ENCODE measurements at places on chromosomes 7 and 10.

GRCh38 chr10:49398000-49398861 is 2.3 kb upstream of the DRGX start:
- no peak overlapping the region for H3K4me3 ChIP-seq
- DNase-seq = no peak
- H3K27ac ChIP-seq = no peak overlapping the region
- H3K27me3 ChIP-seq = peaks cover 6% of the 10 kb centered on the region

- no peaks in the 10 kb centered on the region for H3K36me3 ChIP-seq
- no peaks in the 10 kb centered on the region for H3K4me1 ChIP-seq
- DNase-seq = no peak
- H3K4me3 ChIP-seq = no peak overlapping the region
Observed at GRCh38 chr10:19200211-19200610, 151.6 kb downstream of the MALRD1 start.

GRCh38 chr10:43959364-43960134 is 310.9 kb upstream of the ZNF32 start:
- no peaks in the 10 kb centered on the region for H3K36me3 ChIP-seq
- H3K4me1 ChIP-seq = no peaks in the 10 kb centered on the region
- no peak overlapping the region for H3K27ac ChIP-seq
- no peak overlapping the region for H3K4me3 ChIP-seq
- no peaks in the 10 kb centered on the region for H3K27me3 ChIP-seq
- DNase-seq = no peak

DNA sequence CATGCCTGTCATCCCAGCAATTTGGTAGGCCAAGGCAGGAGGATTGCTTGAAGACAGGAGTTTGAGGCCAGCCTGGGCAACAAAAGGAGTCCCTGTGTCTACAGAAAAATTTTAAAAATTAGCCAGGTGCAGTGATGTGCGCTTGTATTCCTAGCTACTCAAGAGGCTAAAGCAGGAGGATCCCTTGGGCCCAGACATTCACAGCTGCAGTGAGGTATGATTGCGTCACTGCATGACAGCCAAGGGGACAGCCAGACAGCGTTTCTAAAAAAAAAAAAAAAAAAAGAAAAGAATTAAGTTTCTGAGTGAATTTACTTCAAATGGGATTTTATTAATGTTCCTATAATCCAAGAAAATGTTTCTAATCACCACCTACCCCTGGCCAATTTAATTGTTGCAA is 87.4 kb upstream of the RNF148 start:
- H3K27ac ChIP-seq = no peak overlapping the region
- no peaks in the 10 kb centered on the region for H3K4me1 ChIP-seq
- 0 out of 2 replicates have a peak, but pooled peaks cover 2% of the 10 kb centered on the region for H3K36me3 ChIP-seq
- no peak for DNase-seq
- H3K4me3 ChIP-seq = no peak overlapping the region

DNA sequence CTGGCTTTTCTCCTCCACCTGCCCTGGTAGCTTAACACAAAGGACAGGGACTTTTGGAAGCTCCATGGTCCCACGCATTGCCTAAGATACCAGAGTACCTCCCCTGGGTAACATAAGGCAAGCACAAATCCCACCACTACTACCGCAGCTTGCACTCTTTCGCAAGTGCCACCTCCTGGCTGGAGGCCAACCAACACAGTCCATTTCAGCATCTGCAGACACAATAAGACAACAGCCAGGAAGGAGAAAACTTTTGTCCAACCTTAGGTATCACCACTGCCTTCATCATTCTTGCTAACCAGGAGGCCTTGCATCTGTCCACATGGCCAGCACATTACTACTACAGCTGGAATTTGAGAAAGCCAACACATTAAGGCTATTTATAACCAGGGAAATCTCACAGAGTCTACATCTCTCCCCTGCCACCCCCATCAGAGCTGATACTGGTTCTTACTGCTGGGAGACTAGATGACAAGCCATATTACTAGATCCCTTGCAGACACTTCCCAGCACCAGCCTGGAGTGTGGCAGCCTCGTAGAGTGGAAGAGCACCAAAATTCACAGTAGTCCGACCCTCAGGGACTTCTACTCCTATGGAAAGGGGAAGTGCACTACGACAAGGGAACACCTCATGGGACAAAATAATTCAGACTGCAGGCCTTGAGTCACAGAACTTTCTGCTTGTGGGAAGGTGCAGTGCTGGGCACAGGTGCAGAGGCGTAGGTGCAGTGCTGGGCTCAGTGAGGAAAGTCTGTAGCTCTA is 39.8 kb upstream of the CDK13 start:
- H3K27me3 ChIP-seq = no peaks in the 10 kb centered on the region
- no peak for DNase-seq
- H3K4me1 ChIP-seq = no peaks in the 10 kb centered on the region

GRCh38 chr7:68207676-68208075 is 1211.0 kb downstream of the TYW1 start:
- H3K4me1 ChIP-seq = no peaks in the 10 kb centered on the region
- H3K27ac ChIP-seq = no peak overlapping the region
- no peak for DNase-seq
- no peaks in the 10 kb centered on the region for H3K27me3 ChIP-seq
- no peak overlapping the region for H3K4me3 ChIP-seq

DNA sequence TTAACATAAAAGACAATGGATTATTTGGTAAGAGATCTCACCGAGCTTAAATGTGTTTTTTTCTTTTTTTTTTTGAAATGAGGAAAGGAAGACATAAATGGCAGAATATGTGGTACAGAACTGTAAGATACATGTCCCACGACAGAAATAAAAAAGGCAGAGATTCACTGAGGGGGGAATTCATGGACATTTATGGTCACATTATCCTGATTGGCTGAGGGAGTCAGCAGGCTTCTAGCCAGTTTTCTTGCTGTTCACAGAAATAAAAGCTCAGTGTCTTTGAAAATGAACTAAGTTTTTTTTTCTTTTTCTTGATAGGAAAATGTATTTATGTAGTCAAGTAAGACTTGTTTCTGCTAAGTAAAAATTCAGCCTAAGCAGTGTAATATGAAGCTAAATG is 8.2 kb upstream of the FAS start:
- no peak for DNase-seq
- no peak overlapping the region for H3K4me3 ChIP-seq
- H3K27me3 ChIP-seq = no peaks in the 10 kb centered on the region
- H3K36me3 ChIP-seq = no peaks in the 10 kb centered on the region

GRCh38 chr7:130560972-130561371 is 69.1 kb downstream of the MEST start:
- no peaks in the 10 kb centered on the region for H3K36me3 ChIP-seq
- no peaks in the 10 kb centered on the region for H3K27me3 ChIP-seq
- peaks cover 7% of the 10 kb centered on the region for H3K4me1 ChIP-seq
- H3K4me3 ChIP-seq = no peak overlapping the region
- DNase-seq = peak; percentile 92

DNA sequence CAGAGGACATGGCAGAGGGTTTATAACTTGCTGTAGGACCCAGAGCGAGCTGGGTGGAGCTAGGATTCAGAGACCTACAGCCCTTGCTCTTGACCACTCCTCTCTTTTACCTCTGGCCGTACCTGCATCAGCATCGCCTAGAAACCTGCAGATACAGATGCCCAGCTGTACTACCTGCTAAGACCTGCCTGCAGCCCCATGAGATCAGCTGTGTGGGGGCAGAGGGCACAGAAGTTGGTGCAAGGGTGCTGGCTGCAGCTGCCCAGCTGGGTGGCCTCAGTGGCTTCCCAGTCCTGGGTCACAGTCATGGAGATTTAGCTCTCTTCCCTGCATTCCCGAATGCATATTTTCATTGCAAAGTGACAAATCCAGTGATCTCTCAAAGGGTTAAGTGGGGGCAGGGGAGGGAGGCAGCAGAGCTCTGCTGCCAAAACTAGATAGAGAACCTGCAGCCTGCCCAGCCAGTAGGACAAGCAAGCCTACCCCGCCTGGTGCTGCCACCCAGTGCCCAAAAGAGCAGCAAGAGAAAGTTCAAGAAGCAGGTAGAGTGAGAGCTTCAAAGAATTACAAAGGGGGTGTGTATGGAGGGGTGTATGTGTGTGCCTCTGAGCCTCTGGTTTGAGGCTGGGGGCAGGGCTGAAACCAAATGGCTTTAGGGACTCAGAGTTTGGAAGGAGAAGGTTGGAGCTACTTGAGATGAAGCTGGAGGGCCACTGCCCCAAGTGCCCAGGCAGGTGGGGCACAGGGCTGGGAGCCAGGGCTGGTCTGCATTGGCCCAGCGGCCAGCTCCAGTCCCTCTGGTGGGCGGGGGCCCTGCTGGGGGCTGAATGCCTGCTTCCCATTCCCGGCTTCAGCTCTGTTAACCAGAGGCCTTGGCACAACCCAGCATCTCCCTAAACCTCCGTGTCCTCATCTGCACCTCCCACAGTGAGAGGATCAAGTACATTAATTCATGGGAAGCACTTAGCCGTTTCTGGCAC is 6.9 kb downstream of the FAM241B start:
- no peak overlapping the region for H3K27ac ChIP-seq
- no peaks in the 10 kb centered on the region for H3K36me3 ChIP-seq
- H3K4me1 ChIP-seq = no peaks in the 10 kb centered on the region
- H3K27me3 ChIP-seq = peaks cover 14% of the 10 kb centered on the region
- H3K4me3 ChIP-seq = no peak overlapping the region
- DNase-seq = peak; percentile 27

DNA sequence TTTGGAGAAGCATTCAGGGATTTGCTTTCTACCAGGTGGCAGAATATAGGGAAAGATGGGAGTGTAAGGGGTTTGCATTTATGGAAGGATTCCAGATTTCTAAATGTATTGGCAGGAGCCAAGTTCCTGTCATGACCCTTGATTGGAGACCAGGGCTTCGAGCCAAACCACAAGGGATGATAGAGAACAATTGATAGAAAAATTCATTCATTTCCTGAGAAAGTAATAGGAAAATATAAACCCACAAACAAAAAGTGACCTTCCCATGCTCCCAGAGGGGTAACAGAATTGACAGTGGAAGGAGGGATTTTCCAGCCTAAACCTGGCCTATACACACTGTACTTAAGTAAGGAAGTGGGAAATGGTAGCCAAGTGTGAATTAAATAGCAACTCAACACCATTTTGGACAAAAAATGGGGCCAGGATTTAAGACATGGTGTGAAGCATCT is 22.4 kb upstream of the IFIT2 start:
- H3K27me3 ChIP-seq = no peaks in the 10 kb centered on the region
- H3K36me3 ChIP-seq = no peaks in the 10 kb centered on the region
- H3K27ac ChIP-seq = no peak overlapping the region
- no peak for DNase-seq
- no peaks in the 10 kb centered on the region for H3K4me1 ChIP-seq

GRCh38 chr7:84107259-84107658 is 87.3 kb downstream of the SEMA3A start:
- H3K36me3 ChIP-seq = no peaks in the 10 kb centered on the region
- no peak for DNase-seq
- no peaks in the 10 kb centered on the region for H3K4me1 ChIP-seq
- no peak overlapping the region for H3K27ac ChIP-seq
- H3K27me3 ChIP-seq = no peaks in the 10 kb centered on the region

DNA sequence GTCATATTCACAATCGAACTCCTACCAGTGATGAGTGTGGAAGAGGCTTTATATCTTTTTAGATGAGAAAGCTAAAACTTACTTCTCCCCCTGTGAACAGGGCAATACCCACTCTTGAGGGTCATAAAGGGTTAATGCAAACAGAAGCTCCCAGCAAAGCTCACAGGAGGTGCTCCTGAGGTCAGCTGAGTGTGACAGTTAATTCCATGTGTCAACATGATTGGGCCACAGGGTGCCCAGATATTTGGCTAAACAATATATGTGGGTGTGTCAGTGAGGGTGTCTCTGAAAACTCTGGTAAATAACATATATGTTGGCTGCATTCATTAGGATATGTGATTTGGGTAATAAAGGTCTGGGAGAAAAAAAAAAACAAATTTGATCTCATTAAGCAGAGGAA is 86.0 kb downstream of the HIP1 start:
- H3K4me1 ChIP-seq = no peaks in the 10 kb centered on the region
- no peak for DNase-seq
- H3K27me3 ChIP-seq = no peaks in the 10 kb centered on the region

- DNase-seq = no peak
- H3K4me3 ChIP-seq = no peak overlapping the region
- no peaks in the 10 kb centered on the region for H3K36me3 ChIP-seq
- H3K27ac ChIP-seq = no peak overlapping the region
Observed at GRCh38 chr7:108000875-108001763, 1.8 kb downstream of the LAMB1 start.

- no peaks in the 10 kb centered on the region for H3K4me1 ChIP-seq
- no peaks in the 10 kb centered on the region for H3K36me3 ChIP-seq
- no peaks in the 10 kb centered on the region for H3K27me3 ChIP-seq
- H3K27ac ChIP-seq = no peak overlapping the region
Observed at GRCh38 chr10:43118631-43119415, 19.4 kb upstream of the CSGALNACT2 start.

GRCh38 chr7:74271742-74272141 is 17.5 kb upstream of the CLIP2 start:
- H3K4me1 ChIP-seq = no peaks in the 10 kb centered on the region
- H3K36me3 ChIP-seq = no peaks in the 10 kb centered on the region
- peak; percentile 24 for DNase-seq
- no peaks in the 10 kb centered on the region for H3K27me3 ChIP-seq

DNA sequence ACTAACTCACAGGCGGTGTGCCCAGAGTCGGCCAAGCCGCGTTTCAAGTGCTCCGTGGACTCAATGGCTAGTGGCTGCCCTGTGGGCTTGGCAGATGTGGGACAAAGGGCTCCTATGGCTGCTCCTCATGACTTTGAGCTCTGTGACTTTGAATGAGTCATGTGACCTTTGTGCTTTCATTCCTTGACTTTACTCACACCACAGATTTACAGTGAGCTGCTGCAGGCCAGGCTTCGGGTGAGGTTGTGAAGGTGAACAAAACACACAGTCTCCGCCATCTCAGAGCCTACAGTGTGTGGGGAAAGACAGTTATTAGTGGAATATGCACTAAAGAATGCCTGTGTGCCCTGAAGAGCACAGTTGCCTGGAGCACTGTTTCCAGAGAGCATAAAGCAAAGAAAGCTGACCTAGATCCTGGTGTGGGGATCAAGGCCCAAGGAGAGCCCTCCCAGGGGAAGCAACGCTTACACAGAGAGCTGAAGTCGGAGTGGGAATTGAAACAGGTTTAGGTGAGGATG is 29.7 kb upstream of the PLEKHA1 start:
- no peaks in the 10 kb centered on the region for H3K4me1 ChIP-seq
- DNase-seq = no peak
- no peaks in the 10 kb centered on the region for H3K36me3 ChIP-seq

GRCh38 chr10:79066411-79067240 is 2.1 kb upstream of the ZMIZ1 start:
- peak overlapping the region; percentile 83 for H3K4me3 ChIP-seq
- H3K4me1 ChIP-seq = peaks cover 6% of the 10 kb centered on the region
- no peaks in the 10 kb centered on the region for H3K27me3 ChIP-seq
- H3K27ac ChIP-seq = no peak overlapping the region

- no peaks in the 10 kb centered on the region for H3K4me1 ChIP-seq
- H3K4me3 ChIP-seq = no peak overlapping the region
- H3K36me3 ChIP-seq = no peaks in the 10 kb centered on the region
- no peak overlapping the region for H3K27ac ChIP-seq
Observed at GRCh38 chr7:102991540-102992214, 78.9 kb downstream of the LRRC17 start.

- DNase-seq = peak; percentile 17
- no peak overlapping the region for H3K4me3 ChIP-seq
- no peak overlapping the region for H3K27ac ChIP-seq
- no peaks in the 10 kb centered on the region for H3K27me3 ChIP-seq
- no peaks in the 10 kb centered on the region for H3K4me1 ChIP-seq
Observed at GRCh38 chr7:78587443-78588044, 789.0 kb downstream of the PHTF2 start.

- H3K27ac ChIP-seq = no peak overlapping the region
- no peaks in the 10 kb centered on the region for H3K27me3 ChIP-seq
- no peaks in the 10 kb centered on the region for H3K4me1 ChIP-seq
Observed at GRCh38 chr7:117949232-117949631, 76.0 kb upstream of the CTTNBP2 start.

- no peak overlapping the region for H3K27ac ChIP-seq
- H3K36me3 ChIP-seq = no peaks in the 10 kb centered on the region
- peaks cover 72% of the 10 kb centered on the region for H3K27me3 ChIP-seq
- DNase-seq = no peak
Observed at GRCh38 chr10:6053816-6054631, 8.1 kb downstream of the IL2RA start.
